ENCODE measurements at places on chromosomes 6 and 20. TPM values are rescaled to one million over a fixed set of nuclear protein-coding genes. Genes with fewer than 3 reads are reported as not detected.

Gene CGA
- not detected for total RNA-seq

Gene CCN2
- total RNA-seq: 155 TPM

Gene SLPI
- 0.74 TPM for total RNA-seq

Gene BPIFA1
- total RNA-seq: not detected

Gene PRICKLE4
- total RNA-seq: 1.6 TPM

Gene CDH4
- not detected for total RNA-seq

Gene MTFR2
- 12.8 TPM for total RNA-seq

Data from Panc1 (cell line).